Activated naive CD8-positive, alpha-beta T cell treated with anti-CD3 and anti-CD28 coated beads, Interleukin-2, amount 50 U/mL, for 24 hours (primary cell): ENCODE measurements at places on chromosomes 2 and 18.
A peak's percentile ranks its signal among the peaks of the same experiment; 100 is the strongest.

DNA sequence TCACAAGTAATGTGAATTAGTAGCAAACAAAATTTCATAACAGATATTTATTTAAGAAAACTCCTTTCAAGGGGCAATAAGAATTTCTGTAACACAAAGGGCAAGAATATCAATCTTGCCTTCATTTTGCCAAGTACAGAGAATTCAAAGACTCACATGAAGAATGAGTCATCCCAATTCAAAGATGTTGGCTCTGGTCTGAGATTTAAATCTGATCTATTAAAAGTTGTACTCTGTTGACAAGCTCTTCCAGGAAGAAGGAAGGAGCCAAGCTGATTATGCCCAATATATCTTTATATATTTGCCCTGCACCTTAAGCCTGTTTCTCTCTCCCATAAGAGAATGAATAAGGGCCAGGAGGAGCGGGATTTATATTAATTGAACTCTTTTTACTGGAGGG is 55.9 kb upstream of the RPE start:
- DNase-seq, result no peak

DNA sequence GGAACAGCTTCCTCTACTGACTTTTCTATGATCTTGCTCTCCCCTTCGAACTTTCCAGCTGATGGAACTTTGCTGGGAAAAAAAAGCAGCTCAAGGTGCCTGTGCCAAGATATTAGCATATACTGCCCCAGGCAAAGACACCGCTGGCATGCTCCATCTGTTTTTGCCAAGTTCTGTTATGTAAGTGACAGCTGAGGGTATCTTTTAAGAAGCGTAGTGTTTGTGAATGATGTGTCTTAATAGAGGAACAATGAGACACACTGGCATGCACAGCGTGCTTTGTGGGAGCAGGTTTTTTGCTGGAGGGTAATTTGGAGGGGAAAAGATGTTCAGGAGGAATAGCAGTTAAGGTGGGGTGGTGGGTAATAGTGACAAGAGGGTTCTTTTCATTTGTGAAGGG is 47.8 kb downstream of the SLC4A3 start:
- DNase-seq, result no peak

- DNase-seq, result no peak
Measured at GRCh38 chr2:7887441-7887840, 794.4 kb upstream of the ID2 start.

DNA sequence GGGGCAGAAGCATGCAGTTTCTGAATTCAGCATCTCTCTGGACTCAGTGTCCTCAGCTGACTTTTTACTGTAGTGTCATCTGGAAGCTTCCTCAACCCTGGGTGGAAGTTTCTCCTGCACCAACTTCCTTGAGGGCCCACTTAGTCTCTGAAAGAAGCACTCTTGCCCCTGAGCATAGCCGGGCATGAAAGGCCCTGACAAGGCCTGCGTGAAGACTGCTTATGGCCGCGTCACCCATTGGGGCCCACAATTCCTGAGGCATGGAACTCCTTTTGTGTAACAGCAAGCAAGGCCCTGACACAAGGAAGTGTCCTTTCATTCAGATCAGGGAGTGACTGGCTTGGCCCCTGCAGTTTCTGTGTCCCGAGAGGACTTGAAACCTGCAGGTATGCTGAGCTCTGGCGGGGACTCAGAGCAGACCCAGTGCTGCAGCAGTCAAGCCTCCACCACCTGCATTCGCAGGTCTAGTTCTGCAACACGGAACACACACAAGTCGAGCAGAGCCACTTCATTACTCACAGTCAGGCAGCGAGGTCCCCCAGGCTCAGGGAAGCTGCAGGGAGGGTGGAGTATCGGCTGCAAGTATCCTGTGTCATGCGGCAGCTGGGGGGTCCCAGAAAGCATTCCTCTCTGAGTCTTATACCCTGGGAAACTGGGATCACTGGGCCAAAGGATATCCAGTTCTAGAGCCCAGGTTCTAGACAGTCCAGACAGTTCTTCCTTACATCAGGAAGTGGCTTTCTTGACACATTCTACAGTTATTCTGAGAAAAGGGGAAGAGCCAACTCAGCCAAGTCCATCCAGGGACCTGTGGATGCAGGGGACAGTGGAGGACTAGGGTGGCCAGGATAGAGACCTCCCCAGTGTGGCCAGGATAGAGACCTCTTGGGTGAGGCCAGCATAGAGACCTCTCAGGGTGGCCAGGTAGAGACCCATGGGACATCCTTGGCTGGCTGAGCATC is 35.6 kb upstream of the PRLH start:
- DNase-seq, result no peak

DNA sequence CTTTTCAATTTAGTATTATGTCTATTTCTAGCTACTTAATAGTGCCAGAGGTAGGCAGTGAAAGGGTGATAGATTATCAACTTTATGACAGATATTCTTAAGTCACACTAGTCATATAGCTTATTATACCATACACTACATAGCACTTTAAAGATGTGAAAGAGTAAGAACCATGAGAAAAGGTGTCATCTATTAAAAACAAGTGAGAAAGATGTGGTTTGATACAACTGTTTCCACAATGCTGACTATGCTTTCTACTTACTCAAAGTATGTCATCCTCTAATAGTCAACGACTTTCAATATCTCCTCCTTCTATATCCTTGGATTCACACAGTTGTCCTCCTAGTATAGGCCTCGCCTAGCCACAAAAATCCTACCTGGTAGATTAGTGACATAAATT is 132.9 kb upstream of the WDSUB1 start:
- DNase-seq, result no peak

DNA sequence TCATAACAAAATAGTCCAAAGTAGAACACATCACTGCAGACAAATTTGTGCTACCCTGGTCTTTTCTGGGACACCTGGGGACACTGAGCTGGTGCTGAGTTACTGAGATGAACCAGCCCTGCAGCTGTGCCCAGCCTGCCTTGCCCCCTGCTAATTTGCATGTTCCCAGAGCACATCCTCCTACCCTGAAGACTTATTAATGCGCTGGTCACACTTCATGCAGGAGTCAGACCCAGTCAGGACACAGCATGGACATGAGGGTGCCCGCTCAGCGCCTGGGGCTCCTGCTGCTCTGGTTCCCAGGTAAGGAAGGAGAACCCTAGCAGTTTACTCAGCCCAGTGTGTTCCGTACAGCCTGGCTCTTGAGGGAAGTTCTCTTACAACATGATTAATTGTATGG is 1518.3 kb downstream of the RPIA start:
- DNase-seq, result no peak

DNA sequence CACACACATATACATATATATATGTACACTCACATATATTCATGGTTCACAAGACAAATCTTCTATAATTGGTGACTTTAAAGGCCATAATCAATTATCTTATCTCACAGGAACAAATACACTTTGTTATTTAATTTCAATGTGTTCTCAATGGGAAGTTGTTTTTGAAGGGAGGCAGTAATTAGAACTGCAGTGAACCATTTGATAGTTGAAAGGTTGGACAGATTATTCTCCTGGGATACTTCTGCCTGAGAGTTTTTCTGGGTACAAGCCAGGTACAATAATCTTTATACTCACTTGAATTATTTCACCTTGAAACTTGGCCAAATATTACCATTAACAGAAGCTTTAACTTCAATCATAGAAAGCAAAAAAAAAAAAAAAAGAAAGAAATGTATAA is 546.6 kb upstream of the LRRTM4 start:
- DNase-seq, result no peak

DNA sequence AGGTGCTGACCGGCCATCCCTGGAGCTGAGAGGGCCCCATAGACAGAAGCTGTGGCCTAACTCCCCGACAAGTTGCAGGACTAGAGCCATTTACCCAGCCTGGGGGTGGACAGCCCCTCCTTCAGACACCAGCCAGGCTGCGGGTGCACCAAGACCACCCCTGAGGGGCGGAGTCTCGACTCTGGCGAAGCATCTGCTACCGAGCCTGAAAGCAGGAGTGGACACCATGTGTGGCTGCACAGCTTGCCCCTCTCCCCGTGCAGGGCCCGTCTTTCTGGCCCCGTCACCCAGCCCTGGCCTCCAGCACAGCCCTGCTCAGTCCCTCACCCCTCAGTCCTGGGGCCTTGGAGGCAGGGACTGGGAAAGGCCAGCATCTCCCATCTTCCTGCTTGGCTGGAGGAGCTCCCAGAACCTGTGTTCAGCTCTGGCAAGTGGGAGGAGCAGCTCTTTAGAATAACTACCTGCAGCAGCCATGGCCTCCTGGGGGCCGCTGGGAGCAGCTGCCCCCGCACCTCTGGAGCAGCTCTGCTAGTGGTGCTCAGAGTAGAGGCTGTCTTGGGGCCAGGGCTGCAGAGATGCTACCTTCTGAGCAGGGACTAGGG is 275.8 kb downstream of the NDUFA10 start:
- DNase-seq, result no peak

GRCh38 chr18:76518860-76519538 is 24.0 kb upstream of the ZNF516 start:
- no peak for DNase-seq

DNA sequence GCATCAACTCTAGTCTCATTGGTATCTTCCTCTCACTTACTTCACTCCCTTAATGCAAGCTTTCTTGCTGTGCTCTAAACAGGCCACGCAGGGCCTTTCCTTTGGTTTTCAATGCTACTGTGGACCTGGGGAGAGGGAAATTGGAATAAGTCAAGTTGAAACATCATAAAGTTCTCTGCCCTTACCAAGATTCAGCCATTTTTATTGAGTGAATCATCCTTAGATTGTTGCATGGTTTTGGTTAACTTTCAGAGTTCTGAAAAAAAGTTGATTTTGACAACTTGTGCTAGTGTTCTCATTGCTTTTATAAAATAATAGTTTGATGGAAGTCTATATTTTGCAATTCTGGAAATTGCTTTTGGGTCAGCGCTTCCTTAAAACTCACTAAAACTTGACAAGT is 852.8 kb upstream of the ACVR2A start:
- DNase-seq, result no peak

GRCh38 chr2:134293719-134294537 is 40.1 kb downstream of the MGAT5 start:
- no peak for DNase-seq

- no peak for DNase-seq
Measured at GRCh38 chr2:24924732-24925131, 4.7 kb upstream of the ADCY3 start.

DNA sequence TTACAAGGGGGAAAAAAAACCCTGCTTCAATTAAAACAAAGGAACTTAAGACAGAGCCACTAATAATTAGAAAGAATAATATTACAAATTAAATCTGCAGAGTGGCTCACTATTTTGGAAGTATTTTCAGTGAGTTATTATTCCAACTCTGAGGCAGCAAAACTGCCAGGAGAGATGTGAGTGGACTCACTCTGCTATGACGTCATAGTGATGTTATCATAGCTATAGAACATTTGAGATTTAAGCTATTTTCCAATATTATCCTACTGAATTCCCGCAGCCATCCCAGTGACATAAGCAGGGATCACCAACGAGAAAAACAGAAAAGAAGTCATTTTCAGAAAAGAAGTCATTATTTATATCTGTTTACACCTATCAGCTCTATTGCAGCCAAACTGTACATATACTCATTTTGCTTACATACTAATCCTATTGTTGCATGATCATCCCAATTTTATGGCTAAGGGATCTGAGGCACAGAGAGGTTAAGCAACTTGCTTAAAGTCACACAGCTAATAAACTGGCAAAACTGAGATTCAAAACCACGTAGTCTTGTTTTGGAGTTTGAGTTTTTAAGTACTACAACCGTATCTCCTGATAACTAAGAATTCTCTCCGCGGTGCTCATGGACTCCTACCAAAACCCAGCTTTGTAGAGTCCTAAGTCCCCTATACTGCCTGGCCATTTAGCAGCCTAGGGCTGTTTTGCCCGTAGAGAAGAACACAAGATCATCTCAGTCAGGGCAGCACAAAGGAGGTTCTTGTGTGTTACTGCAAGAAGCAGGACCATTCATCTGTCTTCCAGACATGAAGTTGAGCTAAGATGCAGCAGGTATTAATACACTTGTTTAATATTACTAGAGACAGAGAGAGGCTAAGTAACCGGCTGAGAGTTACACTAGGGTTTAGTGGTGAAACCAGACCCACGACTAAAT is 299.8 kb downstream of the TCF4 start:
- no peak for DNase-seq

GRCh38 chr2:30148850-30149249 is 2.0 kb downstream of the YPEL5 start:
- DNase-seq, result no peak

GRCh38 chr2:118668431-118669424 is 178.7 kb downstream of the EN1 start:
- DNase-seq, result no peak

DNA sequence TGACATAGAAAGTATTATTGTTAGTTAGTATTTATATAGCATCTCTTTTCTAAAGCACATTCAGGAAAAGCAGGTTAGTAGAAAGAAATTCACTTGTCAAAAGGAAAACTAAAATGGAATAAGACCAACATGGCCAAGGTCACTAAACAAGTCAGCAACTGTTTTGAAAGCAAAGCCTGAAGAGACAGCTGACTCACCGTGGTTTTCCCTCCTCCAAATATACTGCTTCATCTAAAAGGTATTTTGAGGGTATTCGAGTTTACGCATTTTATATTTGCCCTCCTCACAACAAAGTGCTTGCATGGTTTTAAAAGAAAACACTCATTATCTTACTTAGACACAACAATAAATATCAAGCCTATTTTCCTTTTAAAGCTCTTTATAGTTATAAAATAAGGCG is 24.0 kb downstream of the ZNF385B start:
- DNase-seq, result no peak

- DNase-seq, result no peak
Measured at GRCh38 chr18:3491981-3492555, 42.1 kb downstream of the TGIF1 start.

GRCh38 chr18:574865-575645 is 5.1 kb upstream of the CETN1 start:
- no peak for DNase-seq

GRCh38 chr2:240991378-240992263 is 6.8 kb upstream of the SNED1 start:
- DNase-seq, result no peak

- peak; percentile 86 for DNase-seq
Measured at GRCh38 chr2:61470122-61470951, 550 bp downstream of the USP34 start.

GRCh38 chr2:12315224-12315623 is 401.5 kb upstream of the TRIB2 start:
- DNase-seq, result no peak

DNA sequence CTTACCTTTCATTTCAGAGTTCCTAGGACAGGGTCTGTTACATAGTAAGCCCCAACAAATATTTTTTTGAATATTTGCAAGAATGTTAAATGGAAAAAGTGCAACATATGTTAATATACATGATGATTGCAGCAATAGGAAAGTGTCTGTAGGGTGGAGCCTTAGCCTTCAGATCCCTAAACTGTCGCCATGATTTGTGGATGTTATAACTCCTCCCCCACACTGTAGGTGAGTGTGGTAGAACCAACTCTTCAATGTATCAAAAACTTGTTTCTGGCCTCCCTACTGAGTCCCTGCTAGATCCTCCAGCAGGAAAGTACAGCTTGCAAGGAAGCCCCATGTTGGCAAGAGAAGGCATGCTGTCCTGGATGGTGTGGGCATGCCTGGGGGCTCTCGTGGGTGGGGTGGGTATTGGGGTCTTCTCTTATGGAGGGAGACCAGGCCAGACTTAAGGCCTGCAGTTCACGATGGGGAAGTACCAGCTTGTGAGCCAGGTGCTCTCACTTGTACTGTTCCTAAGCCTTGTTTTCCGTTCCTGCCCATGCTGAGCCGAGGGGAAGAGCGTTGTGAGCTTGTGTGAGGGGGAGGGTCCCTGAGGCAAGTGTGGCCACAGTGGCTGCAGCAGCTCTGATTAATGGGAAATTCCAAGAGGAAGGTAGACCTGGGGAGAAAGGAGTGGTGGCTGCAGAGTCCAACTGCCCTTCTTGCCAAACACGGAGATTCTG is 11.4 kb downstream of the FHOD3 start:
- no peak for DNase-seq
